Kidney capillary endothelial cell (primary cell): ENCODE measurements at places on chromosomes 6 and 20.

GRCh38 chr6:17714879-17715851 is 8.4 kb upstream of the NUP153 start:
- peak; percentile 88 for DNase-seq

GRCh38 chr6:149320796-149321195 is 3.3 kb downstream of the TAB2 start:
- DNase-seq, result no peak

GRCh38 chr6:105545947-105546731 is 143.3 kb upstream of the PREP start:
- DNase-seq, result peak; percentile 88

DNA sequence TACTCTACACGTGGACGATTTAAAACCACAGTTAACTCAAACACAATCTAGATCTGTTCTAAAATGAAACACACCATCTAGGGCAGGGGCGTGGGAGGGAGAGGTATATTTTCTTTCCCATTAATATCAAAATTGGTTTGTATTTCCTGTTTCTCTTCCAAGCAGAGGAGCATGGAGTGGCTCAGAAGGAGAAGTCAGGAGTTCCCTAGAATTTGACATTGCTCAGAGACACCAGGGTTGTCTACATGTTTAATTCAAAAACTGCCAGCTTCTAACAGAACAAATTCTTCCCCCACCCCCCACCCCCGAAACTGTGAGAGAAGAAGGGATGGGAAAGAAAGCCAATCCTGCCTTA is 2.3 kb downstream of the PREX1 start:
- DNase-seq, result no peak

- DNase-seq, result no peak
Measured at GRCh38 chr20:56872620-56873458, 243.7 kb downstream of the TFAP2C start.

DNA sequence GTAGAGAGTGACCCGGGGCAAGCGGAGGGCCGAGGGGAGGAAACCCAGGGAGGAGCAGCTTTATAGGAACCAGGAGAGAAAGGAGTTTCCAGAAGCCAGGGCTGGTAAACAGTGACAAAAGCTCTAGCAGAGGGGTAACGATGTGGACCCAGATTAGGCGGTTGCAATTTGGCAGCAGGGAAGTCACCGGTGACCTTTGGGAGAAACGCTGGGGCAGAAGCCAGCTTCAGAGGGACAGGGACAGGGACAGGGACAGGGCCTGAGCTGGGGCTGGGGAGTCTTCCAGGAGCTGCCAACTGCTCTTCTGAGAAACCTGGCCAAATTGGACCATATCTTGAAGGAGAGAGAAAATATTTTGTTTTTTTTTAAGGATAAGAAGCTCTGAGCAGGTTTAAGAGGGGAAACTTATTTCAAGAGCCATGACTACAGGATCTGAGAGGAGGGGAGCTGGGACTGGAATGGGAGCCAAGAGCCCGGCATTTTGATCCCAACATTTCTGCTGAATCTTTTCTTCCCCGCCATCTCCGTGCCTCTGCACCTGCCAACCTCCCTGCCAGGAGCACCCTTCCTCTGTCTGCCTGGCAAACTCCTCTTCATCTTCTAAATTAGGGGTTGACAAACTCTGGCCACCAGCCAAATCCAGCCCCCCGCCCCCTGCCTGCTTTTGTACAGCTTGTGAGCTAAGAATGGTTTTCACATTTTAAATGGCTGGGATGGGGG is 22.6 kb upstream of the PREX1 start:
- DNase-seq, result no peak

GRCh38 chr20:17663040-17663399 is 19.0 kb downstream of the RRBP1 start:
- no peak for DNase-seq

DNA sequence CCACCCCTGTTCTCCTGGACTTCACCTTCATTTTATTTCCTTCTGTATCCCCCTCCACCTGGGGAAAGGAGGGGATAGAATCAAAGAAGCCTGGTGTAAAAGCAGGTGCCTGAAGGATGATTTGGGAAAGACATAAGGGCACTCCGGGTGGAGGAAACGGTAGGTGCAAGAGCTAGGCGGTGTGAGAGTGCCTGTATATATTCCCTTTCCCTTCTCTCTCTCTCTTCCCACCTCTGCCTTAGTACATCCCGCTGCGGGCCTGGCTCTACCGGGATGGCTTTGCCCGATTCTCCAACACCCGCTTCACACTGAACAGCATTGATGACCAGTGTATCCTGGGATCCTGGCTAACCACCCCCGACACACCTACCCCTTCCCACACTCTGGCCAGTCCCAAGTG is 26.2 kb downstream of the PDRG1 start:
- DNase-seq, result no peak

DNA sequence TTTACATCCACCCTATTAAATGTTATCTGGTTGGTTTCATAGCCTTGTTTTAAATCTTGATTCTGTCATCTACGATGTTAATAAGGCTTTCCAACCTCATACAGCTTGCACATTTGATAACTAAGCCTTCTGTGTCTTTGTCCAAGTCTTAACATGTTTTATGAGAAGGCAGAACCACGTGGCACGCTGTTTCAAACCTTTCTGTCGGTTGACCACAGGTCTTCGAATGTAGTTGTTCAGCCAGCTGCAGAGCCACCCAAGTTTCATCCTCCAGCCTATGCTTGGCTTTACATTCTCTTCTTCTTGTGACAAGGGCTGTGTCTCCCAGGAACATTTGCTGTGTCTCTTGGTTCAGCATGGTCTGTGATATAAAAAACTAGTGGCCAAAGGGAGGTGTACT is 15.7 kb upstream of the SGK2 start:
- DNase-seq, result no peak

- peak; percentile 29 for DNase-seq
Measured at GRCh38 chr6:159984268-159984786, 15.4 kb downstream of the IGF2R start.

- DNase-seq, result no peak
Measured at GRCh38 chr6:126067073-126067472, 80.7 kb downstream of the TRMT11 start.

- DNase-seq, result no peak
Measured at GRCh38 chr6:23633996-23634395, 492.0 kb upstream of the NRSN1 start.

- DNase-seq, result peak; percentile 55
Measured at GRCh38 chr6:142942805-142943227, 2.2 kb downstream of the HIVEP2 start.

GRCh38 chr6:92779746-92780145 is 639.6 kb downstream of the EPHA7 start:
- peak; percentile 81 for DNase-seq

DNA sequence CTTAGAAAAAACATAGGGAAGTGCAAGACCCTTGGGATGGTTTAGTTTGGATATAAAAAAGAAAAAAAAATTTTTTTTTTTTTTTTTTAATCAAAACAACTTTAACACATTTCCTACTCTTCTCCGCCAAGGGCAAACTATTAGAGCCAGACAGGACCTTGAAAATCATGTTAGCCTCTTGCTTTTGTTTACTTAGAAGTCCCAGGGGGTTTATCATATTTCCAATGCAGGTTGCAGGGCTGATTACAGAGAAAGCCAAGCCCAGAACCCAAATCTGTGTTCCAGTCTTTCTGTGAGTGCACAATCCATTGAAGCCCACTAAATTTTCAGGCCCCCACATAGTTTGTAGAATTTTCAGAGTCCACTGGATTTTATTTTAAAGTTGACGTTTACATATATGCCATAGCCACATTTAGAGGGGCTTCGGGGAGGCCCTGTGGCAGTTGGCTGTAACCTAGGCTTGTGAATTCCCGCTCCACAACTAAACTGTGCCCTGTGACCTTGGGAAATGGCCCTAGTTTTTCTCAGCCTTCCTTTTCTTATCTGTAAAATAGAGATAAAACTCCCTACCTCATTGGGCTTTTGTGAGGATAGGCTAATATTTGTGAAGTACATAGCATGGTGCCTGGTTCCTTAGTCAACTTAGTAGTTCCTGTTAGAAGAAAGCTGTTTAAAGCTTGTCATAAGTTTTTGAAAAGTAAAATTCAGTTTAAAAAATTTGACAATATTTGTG is 55.7 kb downstream of the NCOA7 start:
- DNase-seq, result no peak

DNA sequence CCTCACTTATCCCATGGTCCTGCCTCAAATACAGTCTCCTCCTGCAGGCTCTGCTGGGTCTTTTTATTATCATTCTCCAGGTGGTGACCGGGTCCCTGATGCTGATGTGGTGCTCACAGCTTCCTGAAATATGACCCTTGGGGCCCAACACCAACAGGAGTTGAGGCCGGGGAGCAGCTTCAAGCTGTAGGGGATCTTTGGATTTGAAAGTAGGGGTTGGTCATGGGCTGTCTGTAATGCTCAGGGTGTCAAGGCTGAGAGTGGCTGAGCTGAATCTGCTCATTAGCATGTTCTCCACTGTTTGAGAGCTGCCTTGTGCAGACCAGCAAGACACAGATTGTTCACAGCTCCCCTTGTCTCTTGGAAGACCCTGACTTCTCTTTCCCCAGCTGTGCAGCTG is 35.5 kb downstream of the HLA-F start:
- no peak for DNase-seq

- DNase-seq, result no peak
Measured at GRCh38 chr6:169029861-169030260, 223.8 kb downstream of the THBS2 start.

DNA sequence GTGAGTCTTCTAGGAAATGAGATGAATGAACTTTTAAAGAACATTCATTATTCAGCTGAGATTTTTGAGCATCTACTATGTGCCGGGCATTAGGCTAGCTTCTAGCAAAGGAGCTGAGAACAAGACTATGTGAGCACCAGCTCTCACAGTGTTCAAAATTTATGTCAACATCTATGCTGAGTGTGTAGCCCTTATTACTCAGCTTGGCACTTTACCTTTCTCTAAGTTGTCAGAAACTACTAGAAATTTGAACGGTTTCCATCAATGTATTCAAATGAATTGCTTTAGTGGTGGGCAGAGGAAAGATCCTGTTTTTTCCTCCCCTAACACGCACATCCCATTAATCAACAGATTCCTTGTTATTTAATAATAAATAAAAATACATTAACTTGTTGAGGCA is 33.3 kb downstream of the CYP24A1 start:
- no peak for DNase-seq

DNA sequence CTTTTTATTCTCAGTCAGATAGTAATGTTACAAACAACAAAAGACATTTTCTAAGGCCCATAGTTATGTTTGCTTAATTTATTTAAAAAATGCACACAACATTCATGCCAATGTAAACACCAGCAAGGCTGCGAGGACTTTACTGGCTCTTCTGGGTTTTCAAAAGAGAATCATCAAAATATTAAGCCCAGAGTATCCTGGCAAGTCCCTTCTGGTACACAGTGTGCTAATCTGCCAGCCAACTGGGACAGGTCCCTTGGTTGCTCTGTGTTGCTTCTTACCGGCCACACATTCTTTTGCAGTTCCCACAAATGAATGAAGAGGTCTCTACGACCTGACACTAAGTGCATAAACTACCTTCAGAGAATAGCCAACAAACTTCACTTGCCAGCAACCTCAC is 42.6 kb upstream of the SPDEF start:
- DNase-seq, result no peak

DNA sequence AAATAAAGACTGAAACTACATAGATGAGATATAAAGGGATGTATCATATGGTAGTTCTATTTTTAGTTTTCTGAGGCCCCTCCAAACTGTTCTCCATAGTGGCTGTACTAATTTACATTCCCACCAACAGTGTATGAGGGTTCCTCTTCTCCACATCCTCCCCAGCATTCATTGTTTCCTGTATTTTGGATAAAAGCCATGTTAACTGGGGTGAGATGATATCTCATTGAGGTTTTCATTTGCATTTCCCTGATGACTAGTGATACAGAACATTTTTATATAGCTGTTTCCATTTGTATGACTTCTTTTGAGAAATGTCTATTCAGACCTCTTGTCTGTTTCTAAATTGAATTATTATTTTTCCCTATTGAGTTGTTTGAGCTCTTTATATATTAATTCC is 229.3 kb downstream of the RFPL4B start:
- DNase-seq, result no peak

- peak; percentile 82 for DNase-seq
Measured at GRCh38 chr20:50346374-50347283, 156.0 kb downstream of the CEBPB start.

DNA sequence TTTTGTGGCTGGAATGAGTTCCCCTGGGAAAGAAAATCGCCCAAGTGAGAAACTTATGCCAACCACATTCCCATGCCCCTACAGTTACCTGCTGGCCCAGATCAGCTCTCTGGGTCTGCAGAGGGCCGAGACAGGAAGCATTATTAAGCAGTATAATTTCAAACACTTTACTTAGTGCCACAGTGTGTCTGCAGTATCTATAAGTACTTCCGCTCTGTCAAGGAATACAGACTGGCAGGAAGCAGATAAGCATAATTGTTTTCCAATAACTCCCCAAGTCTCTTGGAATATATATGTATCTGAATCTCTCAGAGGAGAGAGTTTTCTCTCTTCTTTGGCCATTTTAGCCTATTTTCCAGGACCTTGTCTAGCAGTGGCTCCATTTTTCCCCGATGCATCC is 24.9 kb downstream of the SAYSD1 start:
- DNase-seq, result no peak

DNA sequence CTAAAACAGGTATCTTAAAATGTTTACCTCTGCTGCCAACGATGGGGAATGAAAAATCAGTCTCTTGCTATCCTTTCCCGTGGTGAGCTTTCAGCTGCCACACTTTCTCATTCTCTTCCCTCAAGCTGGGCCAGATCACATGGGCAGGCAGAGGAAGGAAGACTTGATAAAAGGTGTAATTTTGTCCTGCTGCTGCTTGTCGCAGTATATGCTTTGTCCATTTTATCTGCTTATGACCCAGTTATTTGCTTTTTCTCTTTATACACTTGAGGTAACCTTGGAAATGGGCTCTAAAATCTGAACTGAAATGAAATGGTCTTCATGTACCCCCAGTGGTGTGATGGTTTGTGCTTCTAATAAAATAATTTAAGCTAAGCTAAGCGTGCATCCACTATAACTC is 695.9 kb upstream of the FLRT3 start:
- no peak for DNase-seq

GRCh38 chr6:23245572-23245971 is 676.2 kb downstream of the HDGFL1 start:
- no peak for DNase-seq

GRCh38 chr20:18243802-18244201 is 44.5 kb upstream of the ZNF133 start:
- DNase-seq, result no peak

- DNase-seq, result no peak
Measured at GRCh38 chr6:141736104-141736503, 396.6 kb upstream of the GJE1 start.

GRCh38 chr6:68192988-68193387 is 442.1 kb upstream of the ADGRB3 start:
- DNase-seq, result no peak

DNA sequence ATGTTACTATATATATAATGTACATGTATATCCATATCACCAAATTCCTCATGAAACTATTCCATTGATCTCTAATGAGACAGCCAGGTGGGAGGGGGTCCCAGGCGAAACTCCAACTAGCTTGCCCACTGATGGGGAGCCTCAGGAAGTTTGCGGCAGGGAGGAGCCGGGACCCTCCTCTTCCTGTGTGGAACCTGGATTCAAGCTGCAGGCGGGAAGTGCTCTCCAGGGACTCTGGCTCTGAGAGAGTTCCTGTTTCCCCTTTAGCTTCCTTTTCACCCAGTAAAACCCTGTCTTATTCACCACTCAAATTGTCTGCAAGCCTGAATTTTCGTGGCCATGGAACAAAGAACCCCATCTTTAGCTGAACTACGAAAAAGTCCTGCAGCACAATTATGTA is 152.2 kb downstream of the OPN5 start:
- DNase-seq, result peak; percentile 42

GRCh38 chr6:116714296-116714695 is 33.3 kb downstream of the KPNA5 start:
- no peak for DNase-seq
